ENCODE measurements at places on chromosomes 1 and 21.

GRCh38 chr1:67588178-67588855, 96.7 kb upstream of the GADD45A start:
- no peak for DNase-seq

DNA sequence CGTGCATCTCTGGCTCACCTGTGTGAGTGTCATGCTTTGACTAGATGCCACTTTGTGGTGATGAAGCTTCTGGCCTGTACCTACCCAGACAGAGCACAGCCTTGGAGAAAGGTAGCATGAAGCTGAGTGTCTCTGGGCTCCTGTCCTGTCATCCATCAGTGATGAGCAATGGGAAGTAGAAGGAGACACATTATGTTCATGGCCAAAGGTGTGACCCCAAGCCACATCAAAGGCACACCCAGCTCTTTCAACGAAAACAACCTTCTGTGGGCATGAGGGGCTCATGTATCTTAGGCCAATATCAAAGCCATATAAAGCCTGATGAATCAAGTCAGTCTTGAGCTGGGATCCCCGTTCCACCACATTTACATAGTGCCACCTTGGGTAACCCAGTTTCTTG, 1.0 kb upstream of the CLIC6 start:
- DNase-seq: no peak

- DNase-seq: no peak
Measured at GRCh38 chr1:156268336-156268735, 14.3 kb downstream of the SMG5 start.

DNA sequence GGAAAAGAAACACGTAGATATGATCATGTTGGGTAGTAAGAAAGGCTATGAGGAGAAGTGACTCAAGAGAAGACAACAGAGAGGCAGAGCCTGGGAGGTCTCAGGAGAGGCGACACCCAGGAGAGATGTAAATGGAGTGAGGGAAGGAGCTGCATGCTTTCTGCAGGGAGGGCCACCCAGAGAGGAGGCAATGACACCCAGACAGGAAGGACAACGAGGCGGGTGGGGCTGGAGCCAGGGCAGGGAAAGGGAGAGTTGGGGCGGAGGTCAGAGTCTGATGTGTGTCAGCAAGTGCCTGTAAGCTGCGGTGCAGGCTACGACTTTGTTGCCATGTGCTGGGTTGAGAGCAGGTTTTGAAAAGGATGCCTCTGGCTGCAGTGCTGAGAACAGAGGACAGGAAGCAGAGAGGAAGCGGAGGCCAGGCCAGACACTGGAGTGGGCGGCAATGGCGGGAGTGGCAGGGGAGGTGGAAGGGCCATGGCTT, 31.3 kb downstream of the SLC1A7 start:
- DNase-seq: no peak

DNA sequence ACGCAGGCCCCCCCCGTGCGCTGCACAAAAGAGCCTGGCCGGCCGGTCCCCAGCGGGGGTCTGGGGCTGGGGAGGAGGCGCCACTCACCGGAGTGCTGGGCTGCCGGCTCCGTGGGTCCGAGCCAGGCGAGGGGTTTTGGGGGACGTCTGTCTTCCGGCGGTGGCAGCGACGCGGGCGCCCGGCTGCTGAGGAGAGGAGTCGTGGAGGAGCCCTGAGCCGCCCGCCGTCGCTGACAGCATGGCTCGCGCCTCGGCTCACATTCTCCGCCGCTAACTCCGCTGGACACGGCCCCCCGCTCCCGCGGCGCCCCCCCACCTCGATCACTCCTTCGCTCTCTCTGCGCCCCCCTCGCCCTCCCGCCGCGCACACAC, 649 bp downstream of the AHDC1 start:
- DNase-seq: no peak

GRCh38 chr1:63108206-63108605, 214.2 kb upstream of the FOXD3 start:
- DNase-seq: no peak

DNA sequence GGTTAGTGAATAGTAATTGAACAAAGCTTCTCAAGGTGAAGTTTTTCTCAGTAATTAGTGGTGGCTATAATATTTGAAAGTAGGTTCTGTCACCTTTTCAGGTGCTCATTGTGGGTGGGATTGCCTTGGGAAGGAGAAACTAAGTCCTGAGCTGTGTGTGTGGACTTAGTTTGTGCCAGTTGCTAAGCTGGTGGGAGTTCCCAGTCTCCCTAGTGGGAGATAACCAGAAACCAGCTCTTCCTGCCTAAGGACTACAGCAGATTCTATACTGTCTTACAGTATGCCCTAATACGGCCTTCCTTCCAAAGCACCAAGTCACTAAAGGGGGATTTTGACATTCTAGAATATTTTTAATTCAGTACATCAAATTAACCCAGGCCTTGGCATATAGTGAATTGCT, 94.3 kb downstream of the PTBP2 start:
- no peak for DNase-seq
